ENCODE measurements at places on chromosomes 11 and 22.

- DNase-seq, result peak; percentile 65
Measured at GRCh38 chr11:88292171-88292843, 45.2 kb downstream of the CTSC start.

- no peak for DNase-seq
Measured at GRCh38 chr11:46808799-46809431, 37.2 kb downstream of the CKAP5 start.

DNA sequence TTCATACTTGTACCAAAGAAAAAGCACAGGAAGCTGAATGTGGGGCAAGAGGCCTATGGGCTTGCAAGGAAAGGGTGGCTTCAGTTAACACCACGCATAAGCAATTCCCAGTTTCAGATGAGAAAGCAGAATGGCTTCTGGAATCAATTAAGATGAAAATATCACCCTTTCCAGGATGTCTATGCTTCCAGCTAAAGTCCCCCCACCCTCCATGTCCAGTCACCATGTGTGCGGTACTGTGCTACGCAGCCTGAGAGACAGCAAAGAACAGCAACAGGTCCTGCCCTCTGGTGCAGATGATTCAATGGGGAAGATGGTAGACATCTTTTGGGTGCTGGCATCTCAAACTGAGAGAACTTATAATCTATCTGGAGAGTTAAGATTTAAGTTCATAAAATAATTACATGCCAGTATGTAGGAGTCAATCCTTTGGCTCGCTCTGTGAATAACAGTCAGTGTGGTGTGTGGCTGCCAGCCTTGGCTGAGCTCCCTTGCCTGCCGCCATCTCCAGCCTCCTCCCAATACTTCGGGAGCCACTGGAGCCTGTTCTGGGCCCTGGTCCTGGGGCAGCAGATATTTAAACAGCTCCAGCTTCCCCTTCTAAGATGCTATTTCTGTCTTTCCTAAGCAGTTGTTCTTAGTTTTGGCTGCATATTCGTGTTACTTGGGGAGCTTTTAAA, 44.5 kb downstream of the ME3 start:
- DNase-seq, result no peak

DNA sequence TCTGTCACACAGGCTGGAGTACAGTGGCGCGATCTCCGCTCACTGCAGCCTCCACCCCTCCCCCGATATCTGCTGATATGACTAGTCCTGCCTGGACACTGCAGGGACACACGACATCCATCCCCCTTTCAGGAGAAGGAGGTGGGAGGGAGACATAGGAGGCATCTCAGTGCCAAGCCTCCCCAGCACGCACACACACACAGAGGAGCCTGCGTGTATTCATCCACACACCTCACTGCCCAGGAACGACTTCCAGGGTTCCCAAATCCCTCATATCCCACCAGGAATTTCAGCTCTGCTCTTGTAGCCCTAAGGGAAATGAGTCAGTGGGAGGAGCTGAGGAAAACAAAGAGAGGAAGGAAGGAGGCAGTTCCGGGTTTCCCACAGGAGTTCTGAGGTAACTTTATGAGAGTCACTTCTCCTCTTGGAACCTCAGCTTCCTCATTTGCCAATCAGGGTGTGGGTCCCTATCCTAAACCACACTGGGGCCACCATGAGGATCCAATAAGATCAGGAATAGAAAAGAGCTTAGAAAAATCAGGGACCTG, 37.2 kb upstream of the ACER3 start:
- no peak for DNase-seq

- DNase-seq, result no peak
Measured at GRCh38 chr11:41320653-41321052, 138.8 kb downstream of the LRRC4C start.

- peak; percentile 97 for DNase-seq
Measured at GRCh38 chr22:35524966-35525686, 15.5 kb upstream of the RASD2 start.

DNA sequence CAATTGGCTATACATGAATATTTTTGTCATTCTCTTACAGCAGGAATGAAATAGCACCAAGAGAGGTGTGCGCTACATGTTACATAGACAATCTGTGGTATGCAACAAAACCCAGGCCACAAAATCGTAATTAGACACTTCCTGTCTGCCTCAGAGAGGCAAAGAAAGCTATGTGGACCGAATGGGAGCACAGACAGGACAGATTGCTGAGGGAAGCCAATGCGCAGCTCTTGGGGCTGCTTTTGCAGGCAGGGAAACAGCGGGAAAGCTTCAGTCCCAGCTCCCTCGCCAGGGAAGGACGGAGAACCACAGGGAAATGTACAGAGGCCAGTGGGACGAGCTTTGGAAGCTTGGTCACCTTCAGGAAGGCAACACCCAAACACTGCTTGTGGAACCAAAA, 40.9 kb downstream of the SERPINH1 start:
- DNase-seq, result no peak

- peak; percentile 30 for DNase-seq
Measured at GRCh38 chr11:84721561-84721961, 905.6 kb downstream of the DLG2 start.

DNA sequence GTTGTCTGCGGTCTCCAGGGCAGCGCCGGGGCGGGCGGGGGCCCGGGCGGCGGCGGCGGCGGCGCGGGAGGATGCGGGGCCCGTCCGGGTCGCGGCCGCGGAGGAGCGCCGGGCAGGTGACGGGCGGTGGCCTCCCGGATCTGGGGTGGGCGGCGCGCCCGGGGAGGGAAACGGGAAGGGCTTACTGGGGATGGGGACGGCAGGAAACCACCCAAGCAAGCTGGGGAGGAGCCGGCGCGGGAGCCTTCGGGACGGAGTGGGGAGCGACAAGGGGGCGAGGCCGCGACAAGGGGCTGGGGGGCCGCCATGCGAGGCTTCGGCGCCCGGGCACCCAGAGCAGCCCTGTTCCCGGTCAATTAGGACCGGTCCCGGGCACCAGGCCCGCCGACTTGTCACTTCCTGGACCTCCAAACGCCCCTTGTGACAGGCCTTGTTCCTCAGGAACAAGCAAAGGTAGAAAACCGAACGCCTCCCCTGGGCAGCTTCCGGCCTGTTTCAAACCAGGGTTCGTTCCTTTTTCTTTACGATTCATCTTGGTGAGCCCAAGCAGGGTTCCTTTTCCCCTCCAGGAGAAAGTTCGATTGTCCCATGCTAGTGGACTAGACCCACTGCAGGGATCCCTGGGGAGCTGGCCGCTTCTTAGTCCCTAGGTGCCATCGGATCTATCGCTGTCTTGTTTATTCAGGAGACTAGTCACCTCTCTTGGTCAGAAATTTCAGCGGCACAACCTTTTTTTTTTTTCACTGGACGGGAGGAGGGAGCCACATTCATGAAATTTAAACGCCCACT, 492 bp downstream of the JHY start:
- peak; percentile 90 for DNase-seq

- DNase-seq, result no peak
Measured at GRCh38 chr22:26762503-26763472, 105.4 kb downstream of the MIAT start.

GRCh38 chr22:45320357-45320976, 10.7 kb downstream of the FAM118A start:
- DNase-seq, result no peak

DNA sequence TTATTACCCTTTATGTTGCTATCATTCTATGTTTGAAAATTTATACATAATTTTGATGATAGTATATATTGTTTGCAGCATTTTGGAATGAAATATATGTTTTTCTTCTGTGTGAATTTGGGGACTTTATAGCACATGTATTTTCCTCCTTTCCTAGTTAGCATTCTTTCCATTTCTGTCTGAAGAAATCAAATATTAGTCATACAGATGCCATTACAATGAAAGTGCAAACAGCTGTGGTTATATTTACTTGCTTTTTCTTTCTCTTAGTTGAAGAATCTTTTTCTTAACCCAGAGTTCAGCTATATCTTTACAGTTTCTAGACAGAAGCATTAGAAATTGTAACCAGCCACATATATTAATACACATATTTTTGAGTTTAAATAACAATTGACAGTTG, 753.1 kb upstream of the ARHGAP42 start:
- no peak for DNase-seq

- no peak for DNase-seq
Measured at GRCh38 chr11:67060111-67060522, 3.5 kb downstream of the RHOD start.

DNA sequence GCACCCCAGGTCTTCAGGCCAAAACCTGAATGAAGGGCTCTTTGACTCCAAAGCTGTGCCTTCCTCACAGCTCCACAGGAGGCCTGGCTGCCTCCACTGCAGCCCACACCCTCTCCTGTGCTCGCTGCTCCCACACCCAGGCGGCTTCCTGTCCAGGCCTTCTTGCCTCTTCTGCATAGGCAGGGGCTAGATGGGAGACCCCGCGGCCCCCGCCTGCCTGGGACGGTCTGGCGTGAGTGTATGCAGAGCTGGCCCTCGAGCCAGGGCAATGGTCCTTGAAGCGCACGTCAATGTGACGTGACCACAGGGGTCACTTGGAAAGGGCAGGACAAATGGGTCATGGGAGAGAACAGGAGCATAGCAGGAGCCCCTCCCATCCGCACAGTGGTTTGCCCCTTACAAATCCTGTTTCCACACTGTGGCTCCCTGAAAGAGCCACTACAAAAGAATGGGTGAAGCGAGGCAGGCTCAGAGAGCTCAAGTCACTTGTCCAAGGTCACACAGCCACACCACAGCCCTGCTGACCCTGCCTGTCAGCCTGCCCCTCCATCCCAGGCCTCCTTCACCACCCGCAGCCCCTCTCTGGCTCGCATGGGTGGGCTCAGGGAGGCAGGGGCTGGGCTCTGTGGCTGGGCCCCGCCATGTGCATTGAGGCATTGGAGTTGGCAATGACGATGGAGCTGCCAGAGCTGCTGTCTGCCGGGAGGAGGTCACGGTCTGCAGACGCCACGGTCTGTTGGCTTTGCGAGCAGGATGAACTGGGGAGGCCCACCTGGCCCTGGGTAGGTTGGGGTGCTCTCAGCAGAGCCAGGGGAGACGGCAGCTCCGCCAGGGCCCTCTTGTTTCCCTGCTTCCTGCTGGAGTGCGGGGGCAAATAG, 71.2 kb upstream of the WNT11 start:
- peak; percentile 25 for DNase-seq

DNA sequence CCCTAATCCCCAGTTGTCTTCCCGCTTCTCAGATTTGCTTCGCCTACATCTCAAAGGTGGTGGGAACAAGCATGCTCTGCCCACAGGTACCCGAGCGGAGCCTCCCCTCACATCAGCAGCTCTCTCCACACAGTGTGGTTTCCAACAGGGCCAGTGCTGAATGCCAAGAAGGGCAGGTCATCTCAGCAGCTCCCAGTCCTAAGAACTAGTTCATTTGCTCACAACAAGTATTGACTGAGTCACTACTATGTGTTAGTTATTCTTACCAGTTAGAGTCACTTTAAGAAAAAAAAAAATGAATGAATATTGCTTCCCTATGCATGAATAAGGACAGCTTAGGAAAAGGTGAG, 66.2 kb downstream of the THAP12 start:
- no peak for DNase-seq

DNA sequence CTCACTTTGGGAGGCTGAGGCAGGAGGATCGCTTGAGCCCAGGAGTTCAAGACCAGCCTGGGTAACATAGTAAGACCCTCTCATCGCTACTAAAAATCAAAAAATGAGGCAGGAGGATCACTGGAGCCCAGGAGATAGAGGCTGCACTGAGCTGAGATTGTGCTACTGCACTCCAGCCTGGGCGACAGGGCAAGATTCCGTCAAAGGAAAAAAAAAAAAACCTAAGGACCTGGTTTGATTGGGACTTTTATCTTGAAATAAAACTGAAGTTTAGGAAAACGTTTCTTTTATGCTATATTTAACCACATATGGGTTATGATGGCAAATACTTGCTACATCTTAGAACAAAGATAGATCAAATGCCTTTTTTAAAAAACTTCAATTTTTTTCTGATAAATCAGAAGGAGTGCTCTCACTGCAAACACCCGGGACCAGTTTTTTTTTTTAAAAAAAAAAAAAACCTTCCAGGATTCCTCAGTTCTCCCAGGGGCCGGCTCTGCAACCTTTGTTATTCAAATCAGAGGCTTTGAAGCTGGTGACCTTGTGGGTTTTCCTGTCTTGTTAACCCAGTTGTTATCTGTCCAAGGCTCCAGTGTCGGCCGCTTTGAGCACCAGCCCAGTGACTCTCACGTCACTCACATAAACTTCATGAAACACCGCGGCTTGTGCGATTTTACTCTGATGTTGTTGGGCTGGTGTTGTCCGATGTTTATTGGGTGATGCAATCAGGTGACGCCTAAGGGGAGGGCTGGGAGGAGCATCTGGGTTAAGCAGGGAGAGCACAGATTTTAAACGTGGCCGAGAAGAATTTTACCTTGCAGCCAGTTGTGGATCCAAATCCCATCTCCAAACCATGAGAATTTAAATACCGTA, 24.7 kb upstream of the SLC22A12 start:
- DNase-seq, result peak; percentile 6

- DNase-seq, result no peak
Measured at GRCh38 chr11:111938687-111939160, 1.6 kb downstream of the DIXDC1 start.

DNA sequence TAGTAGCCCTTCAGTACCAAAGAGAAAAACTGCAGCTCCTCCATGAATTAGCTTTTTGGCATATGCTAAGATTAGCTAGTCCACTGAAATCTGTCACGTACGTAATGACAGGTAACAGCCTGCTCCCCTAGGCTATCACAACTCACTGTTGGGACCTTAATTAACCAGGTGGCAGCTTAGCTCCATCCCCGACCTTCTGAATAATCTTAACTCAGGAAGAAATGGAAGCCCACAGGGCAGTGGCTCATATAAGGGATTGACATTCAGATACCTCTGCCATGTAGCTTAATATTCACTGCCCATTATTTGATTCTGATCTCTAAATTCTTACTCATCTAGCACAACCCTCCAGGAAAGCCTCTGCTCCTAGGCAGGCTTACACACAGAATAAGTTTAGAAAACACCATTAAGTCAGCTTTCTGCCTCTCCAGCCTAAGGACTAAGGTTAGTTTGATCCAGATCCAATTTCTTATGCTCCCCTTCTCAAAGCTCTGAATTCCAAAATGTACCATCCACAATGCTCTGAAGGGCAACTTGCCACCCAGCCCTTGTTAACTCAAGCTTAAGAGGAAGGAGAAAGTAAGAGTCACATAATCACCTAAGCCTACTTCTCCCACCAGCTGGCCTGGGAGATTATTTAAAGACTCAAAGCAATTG, 5.0 kb downstream of the HSPA8 start:
- no peak for DNase-seq

DNA sequence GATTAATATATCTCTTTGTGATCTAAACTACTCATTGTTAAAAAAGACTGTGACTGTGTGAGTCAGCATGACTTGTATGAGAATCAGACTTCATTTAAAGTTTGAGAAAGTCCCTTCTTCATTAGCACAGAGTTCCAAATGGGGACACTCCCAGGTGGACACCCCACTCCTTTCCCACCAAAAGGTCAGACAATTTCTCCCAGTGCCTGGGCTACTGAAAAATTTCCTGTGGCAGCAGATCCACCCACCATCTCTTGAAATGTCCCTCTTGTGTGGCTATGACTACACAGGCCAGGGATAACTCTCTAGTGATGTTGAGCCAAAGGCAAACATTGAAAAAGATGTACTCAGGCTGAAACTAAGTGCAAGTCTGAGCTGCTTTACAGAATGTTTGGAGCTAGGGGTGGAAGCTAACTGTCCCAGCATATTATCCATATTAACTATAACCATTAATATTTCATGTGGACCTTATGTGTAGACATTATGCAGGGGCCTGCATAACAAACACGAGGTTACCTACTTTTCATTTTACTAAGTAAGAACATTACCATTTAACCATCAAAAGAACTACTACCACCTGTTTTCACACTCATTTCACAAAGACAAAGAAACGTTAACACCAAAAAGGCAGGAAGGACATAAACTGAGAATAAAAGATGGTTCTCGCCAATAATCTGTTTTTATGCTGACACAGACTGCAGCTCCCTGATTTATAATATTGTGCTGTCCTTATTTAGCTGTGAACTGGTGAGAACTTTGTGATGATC, 44.8 kb downstream of the MMP20 start:
- DNase-seq, result no peak

All from NCI-H1092 treated with DMSO at 0.1 percent for 48 hours (cell line).